ENCODE measurements at places on chromosomes 1 and 21. TPM values are rescaled to one million over a fixed set of nuclear protein-coding genes. Genes with fewer than 3 reads are reported as not detected.

The ERO1B gene
- 2.3 TPM for total RNA-seq

The CFHR1 gene
- total RNA-seq = not detected

The PARP1 gene
- 122 TPM for total RNA-seq

The MAN1C1 gene
- 0.07 TPM for total RNA-seq

The ITLN1 gene
- total RNA-seq = not detected

The WDR64 gene
- total RNA-seq = not detected

The S100A9 gene
- 12.1 TPM for total RNA-seq

The ADAMTSL4 gene
- total RNA-seq = 0.65 TPM

The BGLAP gene
- total RNA-seq = 0.14 TPM

The FCMR gene
- 3.5 TPM for total RNA-seq

The LCE1A gene
- 0.44 TPM for total RNA-seq

The SGIP1 gene
- total RNA-seq = 0.11 TPM

Measured in foreskin keratinocyte (primary cell).